ENCODE measurements at places on chromosomes 16 and 17.

DNA sequence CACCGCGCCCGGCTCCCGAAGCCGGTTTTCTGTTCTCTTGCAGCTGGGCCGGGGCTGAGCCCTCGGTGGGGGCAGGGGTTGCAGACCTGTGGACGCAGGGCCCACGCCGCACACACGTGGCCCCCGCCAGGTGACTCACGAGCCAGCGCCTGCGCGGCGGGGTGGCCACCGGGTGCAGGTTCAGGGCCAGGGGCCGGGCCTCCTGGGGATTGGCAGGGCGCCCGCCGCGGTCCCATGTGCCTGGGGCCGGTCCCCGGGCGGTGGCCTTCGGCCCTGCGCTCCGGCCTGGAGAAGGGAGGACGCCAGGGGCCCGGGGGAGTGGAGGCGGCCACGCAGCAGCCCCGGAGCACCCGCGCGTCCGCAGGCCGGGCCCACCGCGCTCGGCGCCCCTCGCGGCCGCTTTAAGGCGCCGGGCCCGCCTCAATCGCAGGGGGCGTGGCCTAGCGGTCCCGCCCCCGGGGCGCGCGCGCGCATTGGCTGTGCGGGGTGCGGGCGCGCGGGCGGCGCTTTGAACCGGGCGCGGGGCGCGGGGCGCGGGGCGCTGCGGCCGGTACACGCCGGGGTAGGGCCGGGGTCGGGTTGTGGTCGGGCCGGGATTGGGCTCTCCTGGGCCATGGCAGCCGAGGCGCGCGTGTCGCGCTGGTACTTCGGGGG is at the start of gene SLC25A10:
Gene SLC25A10, plus strand, starts transcription at position 471 of the 654 bp plus-strand sequence. Its CDS starts 143 bp downstream, at position 614.
- DNase-seq = peak; percentile 81
- H3K27ac ChIP-seq = peak within 1 kb of the TSS; percentile 86
- no peaks in the 10 kb centered on the region for H3K27me3 ChIP-seq
- peak within 1 kb of the TSS; percentile 73 for H3K4me3 ChIP-seq
- H3K36me3 ChIP-seq = no peaks in the 10 kb centered on the region
- H3K4me1 ChIP-seq = peaks cover 26% of the 10 kb centered on the region

DNA sequence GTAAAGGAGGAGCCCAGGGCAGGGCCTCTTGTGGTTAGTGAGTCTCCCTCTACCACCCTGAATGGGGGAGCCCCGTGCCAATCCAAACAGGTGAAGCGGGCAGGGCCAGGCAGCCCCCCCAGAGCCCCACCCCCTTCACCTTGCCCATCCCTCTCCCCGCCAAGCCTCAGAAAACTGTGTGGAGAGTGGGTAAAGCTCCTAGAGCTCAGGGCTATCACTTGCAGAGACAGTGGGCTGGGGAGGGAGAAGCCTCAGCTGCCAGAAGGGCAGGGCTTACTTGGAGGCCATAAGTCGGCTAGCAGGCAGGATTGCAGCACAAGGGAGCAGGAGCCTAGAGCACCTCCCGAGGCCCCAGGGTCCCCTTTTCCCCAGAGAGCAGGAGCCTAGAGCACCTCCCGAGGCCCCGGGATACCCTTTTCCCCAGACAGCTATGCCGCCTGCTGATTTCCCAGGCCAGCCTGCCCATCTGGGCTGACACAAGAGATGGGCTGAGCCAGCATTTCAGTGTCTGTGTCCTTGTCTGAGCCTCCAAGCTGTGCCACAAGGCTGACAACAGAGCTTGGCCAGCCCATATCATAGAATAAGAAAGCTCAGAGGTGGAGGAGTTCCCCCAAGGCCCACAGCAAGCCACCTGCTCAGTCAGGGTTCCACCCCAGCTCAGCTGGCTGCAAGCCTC is 6.7 kb upstream of the KRT14 start:
- no peak overlapping the region for H3K27ac ChIP-seq
- no peaks in the 10 kb centered on the region for H3K36me3 ChIP-seq
- no peak overlapping the region for H3K4me3 ChIP-seq
- H3K27me3 ChIP-seq = no peaks in the 10 kb centered on the region
- H3K4me1 ChIP-seq = no peaks in the 10 kb centered on the region

DNA sequence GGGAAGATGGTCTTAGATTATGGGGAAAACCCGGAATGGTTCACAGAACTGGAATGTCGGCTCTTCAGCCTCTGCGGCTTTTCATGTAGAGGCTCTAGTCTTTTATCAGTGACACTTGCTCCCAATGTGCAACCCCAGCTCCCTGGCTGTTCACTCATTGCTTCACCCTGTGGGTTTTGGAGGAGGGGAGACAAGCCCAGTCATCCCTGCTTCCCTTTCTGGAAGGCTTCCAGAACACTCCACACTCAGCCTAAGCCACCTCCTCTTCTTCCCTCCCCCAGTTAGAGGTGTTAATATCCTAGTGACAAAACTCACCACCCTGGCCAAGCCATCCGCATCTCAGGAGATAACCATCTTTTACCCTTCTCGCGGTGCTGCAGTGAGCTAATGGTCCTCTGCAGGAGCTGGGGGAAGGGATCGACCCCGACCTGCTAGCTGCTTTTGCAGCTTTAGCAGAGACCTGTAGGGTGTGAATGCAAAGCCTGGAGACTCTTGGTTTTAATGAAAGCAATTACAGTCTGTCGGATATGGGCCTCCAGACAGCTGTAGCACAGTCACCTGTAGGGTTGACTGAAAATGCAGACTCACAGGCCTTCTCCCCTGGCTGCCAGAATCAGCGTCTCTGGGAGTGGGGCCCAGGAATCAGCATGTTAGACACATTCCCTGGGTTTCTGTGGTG is 24.3 kb upstream of the LASP1NB start:
- H3K27me3 ChIP-seq = no peaks in the 10 kb centered on the region
- H3K4me3 ChIP-seq = peak overlapping the region; percentile 3
- peaks cover 15% of the 10 kb centered on the region for H3K36me3 ChIP-seq
- H3K4me1 ChIP-seq = peaks cover 51% of the 10 kb centered on the region

DNA sequence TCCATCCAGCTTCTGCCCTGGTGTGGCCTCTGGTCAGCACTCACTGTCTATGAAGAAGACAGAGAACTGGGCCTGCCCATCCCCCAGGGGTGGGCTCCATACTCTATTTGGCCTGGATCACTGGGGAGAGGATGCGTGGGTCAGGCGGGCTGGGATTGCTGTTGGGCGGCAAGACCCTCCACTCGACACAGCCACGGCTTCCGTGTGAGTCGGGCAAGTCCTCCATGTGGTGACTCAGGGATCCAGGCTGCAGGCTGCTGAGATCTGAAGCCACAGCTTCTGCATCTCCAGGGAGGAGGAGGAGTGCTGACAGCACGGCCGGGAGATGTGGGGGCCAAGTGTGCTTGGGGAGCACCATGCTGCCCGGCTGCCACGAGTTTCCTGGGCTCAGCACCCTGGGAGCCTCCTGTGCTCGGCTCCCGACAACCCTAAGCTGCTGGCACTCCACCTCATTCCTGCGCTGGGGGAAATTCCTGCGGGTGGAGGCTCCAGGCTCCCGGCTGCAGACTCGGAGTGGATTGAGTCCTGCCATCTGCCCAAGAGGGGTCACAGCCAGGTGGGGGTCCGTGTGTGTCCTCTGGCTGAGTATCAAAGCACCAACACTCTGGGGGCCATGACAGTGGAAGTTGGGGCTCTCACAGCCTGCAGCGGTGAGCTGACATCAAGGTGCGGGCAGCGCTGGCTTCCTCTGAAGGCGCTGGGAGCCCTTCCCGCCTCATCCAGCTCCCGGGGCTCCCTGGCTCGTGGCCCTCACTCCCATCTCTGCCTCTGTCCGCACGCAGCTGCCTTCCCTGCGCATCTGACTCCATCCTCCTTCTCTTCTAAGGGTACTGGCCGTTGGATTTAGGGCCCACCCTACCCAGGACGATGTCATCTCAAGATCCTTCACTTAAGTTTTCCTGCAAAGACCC is 24.4 kb upstream of the CBFA2T3 start:
- DNase-seq = no peak
- no peak overlapping the region for H3K4me3 ChIP-seq
- no peaks in the 10 kb centered on the region for H3K27me3 ChIP-seq
- H3K27ac ChIP-seq = no peak overlapping the region
- H3K36me3 ChIP-seq = no peaks in the 10 kb centered on the region
- H3K4me1 ChIP-seq = no peaks in the 10 kb centered on the region

DNA sequence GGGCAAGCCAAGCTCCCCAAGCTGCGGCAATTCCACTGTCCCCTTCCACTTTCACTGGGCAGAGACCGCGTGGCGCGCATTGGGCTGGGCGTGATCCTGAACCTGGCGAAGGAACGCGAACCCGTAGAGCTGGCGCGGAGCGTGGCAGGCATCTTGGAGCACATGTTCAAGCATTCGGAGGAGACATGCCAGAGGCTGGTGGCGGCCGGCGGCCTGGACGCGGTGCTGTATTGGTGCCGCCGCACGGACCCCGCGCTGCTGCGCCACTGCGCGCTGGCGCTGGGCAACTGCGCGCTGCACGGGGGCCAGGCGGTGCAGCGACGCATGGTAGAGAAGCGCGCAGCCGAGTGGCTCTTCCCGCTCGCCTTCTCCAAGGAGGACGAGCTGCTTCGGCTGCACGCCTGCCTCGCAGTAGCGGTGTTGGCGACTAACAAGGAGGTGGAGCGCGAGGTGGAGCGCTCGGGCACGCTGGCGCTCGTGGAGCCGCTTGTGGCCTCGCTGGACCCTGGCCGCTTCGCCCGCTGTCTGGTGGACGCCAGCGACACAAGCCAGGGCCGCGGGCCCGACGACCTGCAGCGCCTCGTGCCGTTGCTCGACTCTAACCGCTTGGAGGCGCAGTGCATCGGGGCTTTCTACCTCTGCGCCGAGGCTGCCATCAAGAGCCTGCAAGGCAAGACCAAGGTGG is 9.8 kb downstream of the SARM1 start:
- peaks cover under 1% of the 10 kb centered on the region for H3K36me3 ChIP-seq
- H3K4me3 ChIP-seq = peak overlapping the region; percentile 22
- DNase-seq = peak; percentile 37
- H3K27ac ChIP-seq = no peak overlapping the region
- H3K4me1 ChIP-seq = no peaks in the 10 kb centered on the region

DNA sequence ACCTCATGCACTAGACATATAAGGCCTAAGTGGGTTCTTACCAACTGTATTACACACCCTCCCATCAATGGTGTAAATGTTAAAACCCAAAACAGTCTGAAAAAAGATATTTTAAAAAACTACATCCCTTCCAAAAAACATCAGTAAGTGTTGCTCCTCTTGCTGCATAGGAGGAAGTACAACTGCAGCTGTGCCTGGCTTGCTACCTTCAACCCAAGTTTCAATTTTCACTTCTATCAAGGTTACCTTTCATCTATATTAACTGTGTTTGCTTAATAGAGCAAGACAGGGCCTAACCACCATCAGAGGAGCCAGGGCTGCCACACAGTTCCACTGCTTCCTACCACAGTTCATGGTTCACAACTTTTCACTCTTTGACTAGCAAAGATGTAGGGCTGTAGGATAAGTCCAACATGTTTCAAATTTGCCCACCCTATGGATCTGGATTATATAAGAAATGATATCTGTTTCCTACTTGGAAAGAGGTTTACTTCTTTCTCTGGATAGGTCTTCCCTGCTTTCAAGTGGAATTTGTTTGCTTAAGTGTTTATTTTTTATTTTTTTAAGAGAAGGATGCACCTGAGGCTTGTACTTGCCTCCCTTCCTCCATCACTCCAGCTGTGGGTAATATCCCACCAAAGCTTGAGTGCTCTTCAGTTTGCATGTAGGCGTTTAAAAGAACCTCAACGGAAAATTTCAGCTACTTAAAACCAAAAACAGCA is 56.7 kb downstream of the GRB7 start:
- H3K27ac ChIP-seq = no peak overlapping the region
- no peak for DNase-seq
- H3K36me3 ChIP-seq = no peaks in the 10 kb centered on the region
- H3K27me3 ChIP-seq = peaks cover 16% of the 10 kb centered on the region
- H3K4me1 ChIP-seq = no peaks in the 10 kb centered on the region

GRCh38 chr16:55914383-55914782 is 39.2 kb upstream of the CES5A start:
- H3K36me3 ChIP-seq = no peaks in the 10 kb centered on the region

- no peak overlapping the region for H3K4me3 ChIP-seq
- no peaks in the 10 kb centered on the region for H3K36me3 ChIP-seq
- peaks cover 16% of the 10 kb centered on the region for H3K4me1 ChIP-seq
- DNase-seq = peak; percentile 54
These were observed 74.5 kb upstream of the TNRC6C start for GRCh38 chr17:77884019-77884418.

DNA sequence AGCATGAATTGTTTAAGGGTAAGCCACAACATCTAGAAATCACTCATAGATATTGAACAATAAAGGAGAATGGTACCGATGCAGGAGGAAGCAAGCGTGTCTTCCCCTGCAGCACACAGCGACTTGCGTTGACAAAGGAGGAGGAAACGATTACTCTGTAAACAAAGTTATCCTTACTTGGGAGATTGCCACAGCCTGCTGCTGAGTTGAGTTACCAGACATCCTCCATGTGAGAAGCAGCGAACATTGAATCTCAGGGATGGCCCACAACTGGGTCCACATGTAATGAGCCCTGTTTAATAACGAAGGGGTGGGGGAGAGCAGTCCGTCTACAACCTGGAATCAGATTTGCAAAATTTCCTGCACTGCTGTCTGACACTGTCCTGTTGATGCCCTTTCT is 27.7 kb downstream of the CLUH start:
- H3K27ac ChIP-seq = no peak overlapping the region
- no peak for DNase-seq
- H3K36me3 ChIP-seq = no peaks in the 10 kb centered on the region
- H3K27me3 ChIP-seq = no peaks in the 10 kb centered on the region

DNA sequence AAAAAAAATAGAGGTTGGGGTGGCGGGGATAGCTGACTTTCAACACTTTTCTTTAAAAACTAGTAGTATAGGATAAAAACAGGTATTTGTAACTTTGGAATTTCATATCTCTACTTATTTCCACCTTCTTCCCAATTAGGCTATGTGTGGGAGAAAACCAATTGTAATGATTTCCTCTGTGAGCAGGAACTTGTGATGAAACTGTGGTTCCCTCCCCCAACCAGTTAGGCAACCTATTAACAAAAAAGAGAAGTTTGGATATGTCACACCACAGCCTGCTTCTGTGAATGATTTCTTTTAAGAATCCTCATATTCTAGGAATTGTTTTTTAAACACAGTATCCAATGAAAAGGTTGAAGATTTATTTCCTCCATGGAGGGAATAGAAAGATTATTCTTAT is 1.9 kb downstream of the IGSF6 start:
- no peak for DNase-seq
- H3K36me3 ChIP-seq = peaks cover 10% of the 10 kb centered on the region
- no peaks in the 10 kb centered on the region for H3K27me3 ChIP-seq
- H3K4me1 ChIP-seq = peaks cover 6% of the 10 kb centered on the region
- peak overlapping the region; percentile 2 for H3K4me3 ChIP-seq

Data from psoas muscle (tissue), 8 donors.